ENCODE measurements at places on chromosomes 16 and 17. TPM values are rescaled to one million over a fixed set of nuclear protein-coding genes. Genes with fewer than 3 reads are reported as not detected.

Gene HID1
- total RNA-seq: 5.6 TPM

Gene TUFM
- 98.4 TPM for total RNA-seq

DNA sequence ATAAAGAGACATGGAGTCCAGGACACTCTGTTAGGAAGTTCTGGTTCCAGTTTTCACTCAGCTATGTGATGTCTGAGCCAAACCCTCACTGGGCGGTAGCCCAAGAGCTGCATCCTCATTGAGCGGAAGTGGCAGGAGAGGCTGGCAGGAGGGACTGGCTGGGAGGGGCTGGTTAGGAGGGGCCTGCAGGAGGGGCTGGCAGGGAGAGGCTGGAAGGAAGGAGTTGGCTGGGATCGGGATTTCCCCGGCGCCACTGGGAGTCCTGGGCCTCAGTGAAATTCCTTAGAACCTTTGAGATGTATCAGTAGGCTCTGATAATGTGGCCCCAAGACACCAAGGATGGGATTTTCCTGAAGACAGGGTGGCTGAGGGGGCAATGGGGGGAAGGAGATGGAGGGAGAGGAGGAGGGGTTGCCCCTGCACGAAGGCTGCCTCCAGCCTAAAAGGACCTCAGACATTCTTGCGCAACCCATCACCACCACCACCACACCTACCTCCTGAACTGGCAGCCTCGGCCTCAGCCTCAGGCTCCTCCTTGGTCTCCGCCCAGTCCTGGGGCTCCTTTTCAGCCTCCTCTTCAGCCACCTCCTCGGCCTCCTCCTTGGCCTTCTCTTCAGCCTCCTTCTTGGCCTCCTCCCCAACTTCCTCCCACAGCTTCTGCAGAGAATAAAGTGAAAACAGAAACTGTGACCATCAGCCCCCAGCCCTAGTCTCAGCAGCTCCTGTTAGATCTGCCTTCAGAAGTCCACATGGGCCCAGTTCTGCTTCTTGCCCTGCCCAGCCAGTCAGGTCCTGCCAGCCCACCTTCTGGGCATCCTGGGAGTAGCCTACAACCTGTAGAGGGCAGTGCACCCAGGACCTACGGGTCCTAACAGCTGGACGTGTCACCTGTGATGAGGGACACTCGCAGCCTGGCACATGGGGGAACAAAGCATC is 31.7 kb downstream of the CNGB1 start:
- no peak for DNase-seq

- peak; percentile 53 for DNase-seq
These were observed 28.8 kb downstream of the ZCCHC14 start for GRCh38 chr16:87463722-87464690.

DNA sequence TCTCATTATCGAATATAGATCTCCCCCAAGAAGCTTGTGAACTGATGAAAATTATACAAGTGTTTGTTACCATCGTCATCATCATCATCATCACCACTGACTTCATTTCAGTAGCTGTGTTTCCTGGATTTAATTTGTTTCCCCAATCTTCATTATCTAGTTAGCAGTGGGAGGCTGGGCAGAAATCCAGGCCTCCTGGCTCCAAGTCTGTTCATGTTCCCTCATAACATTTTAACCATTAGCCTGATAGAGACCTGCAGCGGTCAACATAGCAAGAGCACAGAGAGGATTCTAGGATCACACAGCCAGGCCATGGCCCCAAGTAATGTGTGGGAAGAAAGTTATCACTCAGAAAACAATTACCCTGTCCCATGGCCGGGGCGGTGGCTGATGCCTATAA is 526.2 kb upstream of the CDH11 start:
- no peak for DNase-seq

DNA sequence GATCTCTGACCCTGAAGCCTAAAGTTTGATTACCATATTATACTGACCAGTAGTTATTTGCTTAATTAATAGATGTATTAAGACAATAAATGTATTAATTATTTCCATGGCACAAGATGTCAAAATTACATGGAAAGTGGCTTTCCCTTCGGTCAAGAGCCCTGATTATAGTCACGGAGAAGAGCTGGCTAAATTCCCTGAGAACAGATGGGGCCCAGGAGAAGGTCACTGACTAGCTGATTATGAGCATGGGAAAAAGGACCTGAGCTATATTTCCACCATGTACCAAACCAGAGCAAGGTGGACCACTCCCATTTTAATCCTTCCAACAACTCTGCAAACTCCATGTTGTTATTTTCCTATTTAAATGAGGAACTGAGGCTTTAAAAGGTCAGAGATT is 12.9 kb upstream of the MYO18A start:
- no peak for DNase-seq

DNA sequence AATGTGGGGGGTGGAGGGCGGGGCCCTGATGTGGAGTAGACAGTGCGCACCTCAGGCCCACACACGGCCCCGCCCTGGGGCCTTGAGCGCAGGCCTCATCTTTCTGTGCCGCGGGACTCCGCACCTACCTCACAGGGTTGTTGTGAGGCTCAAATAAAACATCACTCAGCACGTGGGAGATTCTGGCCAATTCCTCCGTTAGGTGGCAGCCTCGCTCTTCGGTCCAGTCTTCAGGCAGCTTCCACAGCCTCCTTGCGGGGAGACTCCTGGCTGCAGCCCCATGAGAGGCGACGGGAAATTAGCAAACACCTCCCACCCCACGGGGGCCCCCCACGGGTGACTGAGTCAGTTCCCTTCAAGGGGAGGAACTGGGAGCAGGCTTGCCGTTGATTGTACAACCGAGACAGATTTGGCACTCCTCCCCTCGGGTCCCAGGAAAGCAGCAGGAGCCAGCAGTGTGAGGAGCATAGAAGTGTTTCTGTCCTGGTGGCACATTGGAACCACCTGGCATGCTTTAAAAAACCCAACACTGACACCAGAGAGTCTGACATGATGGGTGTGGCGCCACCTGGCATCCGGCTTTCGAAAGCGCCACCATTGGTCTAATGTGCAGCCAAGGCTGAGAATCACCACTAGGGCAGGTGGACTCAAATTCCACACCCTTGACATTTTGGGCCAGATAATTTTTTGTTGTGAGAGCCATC is 7.6 kb downstream of the MRM1 start:
- DNase-seq: peak; percentile 36

GRCh38 chr17:39014795-39015545 is 47.8 kb upstream of the FBXO47 start:
- DNase-seq: no peak

GRCh38 chr16:70331091-70331490 is 15.6 kb upstream of the DDX19A start:
- DNase-seq: no peak

DNA sequence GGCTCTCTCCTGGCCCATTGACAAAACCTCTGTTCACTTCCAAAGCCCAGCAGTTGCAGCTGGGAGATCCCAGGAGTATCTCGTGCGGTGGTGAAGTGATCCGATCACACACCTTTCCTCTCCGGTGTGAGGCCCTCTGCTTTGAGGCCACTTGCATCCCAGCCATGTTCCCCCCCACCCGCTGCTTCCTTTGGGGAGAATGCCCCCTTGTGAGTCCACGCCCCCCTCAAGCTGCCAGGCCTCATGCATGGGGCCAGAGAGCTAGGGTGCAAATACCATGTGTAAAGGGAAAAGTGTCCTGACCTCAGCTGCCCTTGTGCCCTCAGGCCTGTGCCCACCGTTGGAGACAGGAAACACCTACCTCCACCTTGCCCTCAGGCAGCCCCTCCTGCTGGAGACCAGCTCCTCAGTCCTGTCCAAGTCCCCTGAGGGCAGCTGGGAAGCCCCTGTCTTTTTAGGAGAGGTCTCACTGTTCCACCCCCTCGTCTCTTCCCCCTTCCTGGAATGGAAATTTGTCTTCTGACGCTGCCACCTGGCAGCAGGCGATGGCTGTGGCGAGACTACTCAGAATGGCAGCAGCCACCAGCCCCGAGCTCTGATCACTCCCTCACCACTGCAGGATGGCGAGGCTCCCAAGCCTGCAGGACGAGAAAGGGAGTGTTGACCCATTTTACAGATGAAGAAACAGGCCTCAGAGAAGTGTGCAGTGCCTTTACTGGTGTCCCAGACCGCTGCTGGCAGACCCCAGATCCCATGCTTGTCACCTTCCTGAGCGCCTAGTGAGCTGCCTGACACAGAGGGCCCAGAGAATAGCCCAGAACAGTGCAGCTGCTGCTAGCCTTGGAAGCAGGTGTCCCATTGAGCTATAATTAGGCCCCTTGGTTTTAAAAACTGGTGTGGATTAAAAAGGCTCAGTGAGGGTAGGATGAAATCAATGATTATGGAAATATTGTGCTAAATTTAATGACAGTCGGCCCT is 120.6 kb upstream of the CACNG5 start:
- no peak for DNase-seq

- DNase-seq: no peak
These were observed 28.4 kb downstream of the SLC25A10 start for GRCh38 chr17:81740395-81740961.

GRCh38 chr16:48277158-48277557 is 29.8 kb upstream of the ABCC11 start:
- no peak for DNase-seq

DNA sequence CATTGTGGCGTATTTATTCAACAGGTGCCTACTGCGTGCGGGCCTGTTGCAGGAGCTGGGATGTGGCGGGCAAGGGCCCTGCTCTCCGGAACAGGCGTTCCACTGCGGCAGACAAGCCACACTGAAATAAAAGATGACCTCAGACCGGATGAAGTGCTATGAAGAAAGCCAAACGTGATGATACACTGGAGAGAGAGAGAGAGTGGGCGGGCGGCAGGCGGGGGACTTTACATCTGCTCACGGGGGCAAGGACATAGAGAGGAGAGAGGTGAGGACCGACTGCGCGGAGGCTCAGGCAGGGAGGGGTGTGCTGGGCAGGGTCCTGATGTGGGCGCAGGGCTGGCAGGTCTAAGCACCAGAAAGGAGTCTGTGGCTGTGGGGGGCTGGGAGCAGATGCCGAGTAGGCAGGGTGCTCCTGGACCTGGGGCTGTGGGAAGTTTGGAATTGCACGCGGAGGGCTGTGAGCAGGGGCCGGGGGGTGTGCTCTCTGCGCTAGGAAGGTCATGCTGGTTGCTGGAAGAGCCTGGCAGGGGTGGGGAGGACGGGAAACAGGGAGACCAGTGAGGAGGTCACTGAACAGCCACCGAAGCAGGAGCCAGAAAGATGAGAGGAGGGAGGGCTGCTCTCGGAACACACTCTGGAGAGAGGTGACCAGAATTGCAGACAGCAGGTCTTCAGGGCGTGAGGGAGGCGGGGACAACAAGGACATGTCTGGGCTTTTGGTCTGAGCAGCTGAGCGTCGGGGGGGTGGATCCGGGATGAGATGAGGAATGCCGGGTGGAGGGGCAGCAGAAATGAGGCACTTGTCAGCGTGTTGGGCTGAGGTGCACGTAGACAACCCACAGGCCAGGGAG is 9.9 kb downstream of the MXRA7 start:
- no peak for DNase-seq

GRCh38 chr17:2175294-2175628 is 120.4 kb downstream of the HIC1 start:
- no peak for DNase-seq

DNA sequence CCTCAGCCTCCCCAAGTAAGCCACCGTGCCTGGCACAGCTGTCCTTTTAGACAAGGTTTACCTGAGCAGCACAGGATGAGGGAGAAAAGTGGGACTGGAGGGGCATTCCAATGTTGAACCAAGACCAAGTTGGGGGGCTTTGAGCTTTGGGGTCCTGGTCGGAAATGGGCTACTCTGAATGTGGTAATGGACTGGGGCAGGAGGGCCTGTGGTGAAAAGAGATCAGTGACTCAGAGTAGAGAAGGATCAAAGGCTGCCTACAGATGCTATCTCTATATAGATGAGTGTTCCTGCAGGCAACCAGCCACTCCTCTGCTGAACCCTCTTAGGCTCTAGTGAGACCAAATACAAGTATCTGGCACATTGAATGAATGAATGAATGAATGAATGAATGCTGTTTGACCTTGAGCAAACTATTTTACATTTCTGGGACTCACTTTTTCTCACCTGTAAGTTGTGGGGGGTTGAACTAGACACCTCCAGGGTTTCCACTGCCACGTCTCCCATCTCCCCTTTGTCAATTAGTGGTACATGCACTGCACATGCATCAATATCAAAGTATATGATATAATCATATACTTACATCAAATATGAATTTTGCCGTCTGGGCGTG is 26.3 kb upstream of the ETV4 start:
- DNase-seq: no peak
